ENCODE measurements at places on chromosomes 3 and 15.
A peak's percentile ranks its signal among the peaks of the same experiment; 100 is the strongest.

DNA sequence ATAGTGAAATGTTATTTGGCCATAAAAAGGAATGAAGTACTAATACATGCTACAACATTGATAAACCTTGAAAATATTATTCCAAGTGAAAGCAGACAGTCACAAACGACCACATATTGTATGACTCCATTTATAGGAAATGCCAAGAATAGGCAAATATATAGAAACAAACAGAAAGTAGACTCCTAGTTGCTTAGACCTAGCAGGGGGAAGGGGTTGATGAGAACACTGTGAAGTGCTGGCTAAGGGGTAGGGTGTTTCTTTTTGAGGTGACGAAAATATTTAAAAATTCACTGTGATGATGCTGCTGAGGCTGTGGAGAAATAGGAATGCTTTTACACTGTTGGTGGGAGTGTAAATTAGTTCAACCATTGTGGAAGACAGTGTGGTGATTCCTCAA is 30.5 kb upstream of the XIRP1 start:
- DNase-seq: no peak

DNA sequence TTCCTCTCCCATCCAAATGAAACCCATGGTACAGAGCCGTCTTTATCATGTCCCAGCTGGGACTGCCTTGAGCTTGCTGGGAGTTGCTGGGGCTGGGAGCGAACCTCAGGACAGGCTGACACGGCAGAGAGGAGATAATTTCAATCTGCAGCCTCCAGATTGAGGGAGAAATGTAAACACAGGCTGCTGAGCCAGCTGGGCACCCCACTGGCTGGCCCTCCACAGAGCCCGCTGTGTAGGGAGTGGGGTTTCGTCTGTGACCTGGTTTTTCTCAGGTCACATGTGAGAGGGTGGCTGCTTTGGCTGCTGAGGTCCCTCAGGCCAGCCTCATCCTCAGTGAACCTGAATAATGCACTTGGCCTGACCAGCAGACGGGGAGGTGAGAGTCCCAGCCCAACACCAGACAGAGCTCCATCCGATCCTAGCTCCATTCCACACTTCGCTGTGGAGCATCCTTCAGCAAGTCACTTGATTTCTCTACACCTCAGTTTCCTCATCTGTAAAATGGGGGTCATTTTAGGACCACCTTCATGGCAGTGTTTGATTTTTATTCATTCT is 121.6 kb upstream of the MRPS22 start:
- DNase-seq: no peak

- no peak for DNase-seq
Observed at GRCh38 chr3:158777161-158777873, 24.5 kb upstream of the MFSD1 start.

DNA sequence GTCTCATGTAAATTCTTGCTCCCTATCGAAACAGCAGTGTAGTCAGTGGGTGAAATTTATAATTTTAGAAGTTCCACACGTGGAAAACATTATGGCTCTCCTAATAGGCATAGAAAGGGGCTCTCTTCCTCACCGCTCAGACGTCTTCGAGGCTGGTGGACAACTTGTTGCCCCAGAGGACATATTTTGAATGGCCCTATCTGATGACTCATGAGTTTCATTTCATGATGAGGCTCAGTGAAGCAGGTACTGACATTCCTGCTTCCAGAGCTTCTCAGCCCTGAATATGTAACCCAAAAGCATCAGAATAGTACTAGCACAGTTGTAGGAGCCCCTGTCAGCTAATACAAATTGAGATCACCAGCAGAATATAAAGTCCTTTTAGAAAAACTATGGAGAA is 117.9 kb downstream of the HERC1 start:
- DNase-seq: peak; percentile 16

DNA sequence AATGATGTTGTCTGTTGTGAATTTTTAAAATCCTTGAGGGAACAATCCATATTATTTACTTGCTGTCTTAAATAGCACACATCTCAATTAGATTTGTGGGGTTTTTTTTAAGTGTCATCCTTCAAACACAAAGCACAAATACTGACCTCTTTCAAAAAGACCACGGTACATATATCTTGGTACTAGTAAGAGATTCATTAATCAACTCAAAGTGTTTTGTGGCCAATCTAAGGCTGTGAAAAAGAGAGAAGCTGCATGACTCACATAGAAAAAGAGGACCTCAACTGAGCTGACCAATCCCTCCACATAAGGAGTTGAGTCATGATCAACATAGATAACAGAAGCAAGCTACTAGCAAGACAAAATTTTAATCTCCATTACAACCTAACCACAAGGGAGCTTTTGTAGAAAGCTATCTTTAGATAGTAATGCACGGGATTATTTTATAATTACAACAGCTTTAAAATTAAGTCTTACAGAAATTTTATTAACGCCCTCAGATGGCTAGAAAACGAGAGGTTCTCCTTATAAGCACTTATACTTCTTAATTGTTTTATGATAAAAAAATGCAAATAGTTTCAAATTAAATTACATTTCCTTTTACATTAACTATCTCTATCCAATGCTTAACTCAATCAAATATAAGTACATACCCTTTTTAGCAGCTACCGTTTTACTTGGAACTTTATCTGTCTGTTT is 60.5 kb downstream of the TOP2B start:
- DNase-seq: no peak

- no peak for DNase-seq
Observed at GRCh38 chr3:63278171-63279004, at the start of gene SYNPR. Gene SYNPR (plus strand): TSS chr3:63278308.

- DNase-seq: no peak
Observed at GRCh38 chr15:31526916-31527690, 200.5 kb downstream of the KLF13 start.

DNA sequence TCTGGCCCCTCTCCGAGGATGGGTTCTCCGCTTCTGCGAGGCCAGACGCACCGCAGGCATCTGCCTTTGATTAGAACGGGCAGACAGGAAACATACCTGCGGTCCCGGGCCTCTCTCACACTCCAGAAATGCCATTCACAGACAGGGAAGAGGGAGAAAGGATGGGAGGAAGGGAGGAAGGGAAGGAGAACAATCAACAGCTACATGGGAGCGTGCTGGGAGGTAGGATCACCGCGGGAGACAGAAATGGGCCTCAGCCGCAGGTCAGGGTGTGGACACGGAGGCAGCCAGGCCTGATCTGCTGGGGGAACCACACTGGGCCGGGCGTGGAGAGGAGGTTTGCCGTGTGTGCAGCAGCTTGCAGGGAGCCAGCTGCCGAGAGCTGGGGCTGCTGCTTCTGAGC is 90.7 kb upstream of the RGMA start:
- no peak for DNase-seq

DNA sequence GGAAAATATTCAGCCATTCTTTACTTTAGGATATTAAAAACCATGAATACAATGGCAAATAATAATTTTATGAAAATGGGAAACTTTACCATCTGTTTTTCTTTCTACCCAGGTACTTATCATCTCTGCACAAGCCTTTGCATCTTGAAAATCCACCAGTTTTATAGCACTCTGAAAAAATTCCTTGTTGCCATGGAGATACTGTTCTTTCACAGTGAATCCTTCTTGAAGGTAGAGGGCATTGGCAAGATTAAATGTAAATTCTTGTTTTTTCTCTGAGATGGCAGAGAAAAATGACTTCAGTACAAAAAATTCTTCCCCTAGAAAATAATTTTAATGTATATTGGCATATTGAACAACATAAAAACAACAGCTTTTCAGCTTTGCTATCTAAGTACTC is 6.9 kb downstream of the SERPINI2 start:
- no peak for DNase-seq
